ENCODE measurements at places on chromosomes 11 and 22.
A peak's percentile ranks its signal among the peaks of the same experiment; 100 is the strongest.

- DNase-seq, result no peak
These were observed 37.0 kb upstream of the MUC5AC start for GRCh38 chr11:1120532-1121330.

DNA sequence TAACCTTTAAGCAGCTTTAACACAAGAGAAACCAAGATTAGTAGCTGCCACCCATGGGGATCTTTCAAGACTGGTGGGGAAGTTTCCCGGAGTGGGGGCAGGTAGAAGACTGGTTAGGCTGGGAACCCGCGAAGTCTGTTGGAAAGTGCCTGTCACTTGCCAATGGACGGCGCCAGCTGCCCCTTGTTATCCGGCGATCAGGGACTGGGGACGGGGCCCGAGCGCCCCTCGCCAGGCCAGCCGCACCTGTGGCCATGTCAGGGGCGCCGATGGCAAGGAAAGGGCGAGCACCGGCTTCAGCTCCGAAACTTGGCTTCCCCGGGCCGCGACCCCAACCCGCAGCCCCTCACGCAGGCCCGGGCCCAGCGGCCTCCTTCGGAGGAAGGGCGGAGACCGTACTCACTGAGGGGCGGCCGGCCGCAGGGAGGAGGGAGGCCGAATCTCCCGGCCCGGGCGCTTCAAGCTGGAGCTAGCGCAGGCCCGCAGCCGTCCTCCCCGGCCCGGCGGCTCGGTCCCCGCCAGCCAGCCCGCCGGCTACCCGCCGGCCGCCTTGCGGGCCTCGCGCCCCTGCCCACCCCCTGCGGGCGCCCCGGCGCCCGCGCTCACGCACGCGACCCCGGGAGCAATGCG lies 539 bp downstream of the EIF4ENIF1 start:
- DNase-seq, result peak; percentile 48

GRCh38 chr11:43694477-43694876 lies 13.9 kb downstream of the HSD17B12 start:
- no peak for DNase-seq

DNA sequence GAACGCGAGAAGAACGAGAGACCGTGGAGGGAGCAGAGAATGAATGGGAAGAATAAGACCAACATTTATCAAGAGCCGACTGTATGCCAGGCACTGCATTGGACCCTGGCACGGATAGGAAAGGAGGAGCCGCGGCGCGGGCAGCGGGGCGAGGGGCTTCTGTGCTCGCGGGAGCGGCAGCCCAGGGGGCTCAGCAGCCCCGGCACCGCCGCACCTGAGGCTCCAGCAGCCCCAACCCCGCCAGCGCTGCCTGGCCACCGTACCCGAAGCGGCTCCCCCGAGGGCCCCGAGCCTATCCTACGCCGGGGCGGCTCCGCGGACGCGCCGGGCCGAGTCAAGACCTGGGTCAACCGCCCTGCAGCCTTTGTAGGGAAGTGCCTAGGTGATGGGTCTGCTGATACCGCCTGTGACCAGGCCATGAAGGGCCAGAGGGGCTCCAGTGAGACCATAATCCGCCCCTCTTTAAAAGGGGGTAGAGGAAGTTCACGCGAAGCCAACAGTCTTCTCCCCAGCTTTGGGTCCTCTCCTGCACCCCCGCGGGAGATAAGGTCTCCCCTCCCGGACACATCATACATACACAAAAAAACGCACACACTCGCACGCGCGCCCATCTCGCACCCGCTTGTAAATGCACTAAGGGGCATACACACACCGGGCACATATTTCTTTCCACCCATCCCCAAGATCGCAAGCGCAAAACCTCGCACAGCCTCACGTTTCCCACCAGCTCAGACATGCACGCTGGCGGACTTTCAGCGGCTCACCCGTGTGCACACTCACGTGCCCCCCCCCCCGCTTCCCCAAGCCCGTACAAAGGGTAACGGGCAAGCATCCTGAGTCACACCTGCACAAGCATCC lies 935 bp upstream of the RTN4RL2 start:
- DNase-seq, result peak; percentile 26

All from activated naive CD4-positive, alpha-beta T cell treated with Interleukin-2 at 50 U/mL for 16 hours (primary cell).